ENCODE measurements at places on chromosomes 3 and 15.

GRCh38 chr15:72156928-72157327 lies 38.7 kb downstream of the SENP8 start:
- DNase-seq = no peak

DNA sequence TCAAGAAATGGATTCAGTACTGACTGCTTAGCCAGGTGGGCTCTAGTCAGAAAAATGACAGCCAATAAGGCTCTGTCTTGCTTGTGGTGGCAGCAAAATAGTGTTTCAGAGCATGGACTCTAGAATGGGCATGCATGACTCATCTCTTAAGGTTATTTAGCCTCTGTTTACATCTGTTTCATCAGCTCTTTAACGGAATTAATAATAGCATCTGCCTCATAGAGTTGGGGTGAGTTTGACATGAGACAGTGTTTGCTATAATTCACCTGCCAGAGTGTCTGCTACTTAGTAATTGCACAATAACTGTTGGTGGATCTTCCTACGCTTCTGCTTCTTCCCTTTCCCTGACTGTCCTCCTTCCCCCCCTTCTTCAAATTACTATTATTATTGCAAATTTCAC lies 350.4 kb upstream of the SEMA6D start:
- no peak for DNase-seq

- no peak for DNase-seq
Observed at GRCh38 chr15:36958606-36959005, 141.7 kb downstream of the MEIS2 start.

GRCh38 chr3:101865751-101866509 lies 16.6 kb downstream of the NFKBIZ start:
- DNase-seq = no peak

DNA sequence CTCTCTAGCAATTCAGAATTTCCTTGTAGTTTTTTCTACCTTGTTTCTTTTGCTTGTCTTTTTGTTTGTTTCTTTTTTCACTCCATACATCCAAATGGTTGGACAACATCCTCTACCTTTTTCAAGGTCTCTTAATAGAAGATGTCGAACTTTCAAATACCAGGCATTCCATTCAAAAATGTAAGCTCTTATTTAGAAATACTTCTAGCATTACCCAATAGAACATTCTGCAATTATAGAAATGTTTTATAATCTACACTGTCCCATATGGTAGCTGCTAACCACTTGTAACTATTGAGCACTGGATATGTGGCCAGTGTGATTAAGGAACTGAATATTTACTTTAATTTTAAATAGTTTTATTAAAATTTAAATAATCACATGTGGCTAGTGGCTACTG lies 196.2 kb upstream of the MRPL3 start:
- DNase-seq = no peak

DNA sequence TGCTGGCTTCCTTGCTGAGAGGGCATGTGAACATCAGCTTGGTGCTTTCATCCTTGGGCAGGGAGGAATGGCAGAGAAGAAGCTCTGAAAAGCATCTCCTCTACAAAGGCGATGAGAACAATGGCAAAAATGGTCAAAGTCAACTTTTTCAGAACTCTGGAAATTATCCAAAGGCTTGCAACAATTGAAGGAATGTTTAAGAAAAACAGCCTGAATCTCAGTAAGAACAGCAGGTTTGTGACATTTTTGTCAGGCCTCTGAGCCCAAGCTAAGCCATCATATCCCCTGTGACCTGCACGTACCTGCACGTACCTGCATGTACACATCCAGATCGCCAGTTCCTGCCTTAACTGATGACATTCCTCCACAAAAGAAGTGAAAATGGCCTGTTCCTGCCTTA lies 51.8 kb downstream of the ONECUT1 start:
- no peak for DNase-seq

DNA sequence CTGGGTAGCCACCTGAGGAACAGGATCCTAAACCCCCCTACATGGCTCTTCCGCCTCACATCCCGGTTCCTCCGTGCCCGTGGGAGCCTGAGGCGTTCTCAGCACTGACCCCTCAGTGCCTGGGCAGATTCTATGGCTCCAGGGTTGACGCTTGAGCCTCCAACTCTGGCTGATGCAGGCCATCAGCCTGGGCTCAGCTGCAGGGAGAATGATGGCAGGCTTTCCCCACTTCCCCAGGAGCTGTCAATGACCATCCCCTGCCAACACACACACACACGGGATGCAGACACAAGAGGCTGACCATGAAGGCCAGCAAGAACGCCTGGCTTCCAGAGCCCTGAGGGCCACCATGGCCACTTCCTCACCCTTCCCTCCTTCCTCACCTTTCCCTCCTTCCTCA lies 15.8 kb upstream of the IGDCC3 start:
- no peak for DNase-seq

DNA sequence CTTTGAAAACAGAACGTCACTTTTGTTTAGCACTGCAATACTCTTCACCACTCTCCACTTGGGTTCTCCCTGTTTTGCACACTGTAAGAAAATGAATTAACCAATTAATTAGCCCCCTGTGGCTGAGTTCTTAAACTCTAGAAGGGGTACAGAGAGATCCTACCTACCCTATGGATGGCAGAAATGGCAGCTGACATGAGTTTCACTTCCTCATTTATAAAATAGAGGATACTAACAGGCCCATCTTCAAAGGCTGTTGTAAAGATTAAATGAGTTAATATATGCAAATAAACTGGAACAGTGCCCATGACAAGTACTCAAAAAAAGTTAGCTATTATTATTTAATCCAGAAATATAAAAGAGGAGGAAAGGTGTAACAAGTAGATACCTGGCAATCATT lies 36.9 kb downstream of the SUCLG2 start:
- DNase-seq = no peak

- DNase-seq = no peak
Observed at GRCh38 chr15:84830036-84830435, 12.9 kb downstream of the ALPK3 start.
